ENCODE measurements at places on chromosomes 5 and 9.

DNA sequence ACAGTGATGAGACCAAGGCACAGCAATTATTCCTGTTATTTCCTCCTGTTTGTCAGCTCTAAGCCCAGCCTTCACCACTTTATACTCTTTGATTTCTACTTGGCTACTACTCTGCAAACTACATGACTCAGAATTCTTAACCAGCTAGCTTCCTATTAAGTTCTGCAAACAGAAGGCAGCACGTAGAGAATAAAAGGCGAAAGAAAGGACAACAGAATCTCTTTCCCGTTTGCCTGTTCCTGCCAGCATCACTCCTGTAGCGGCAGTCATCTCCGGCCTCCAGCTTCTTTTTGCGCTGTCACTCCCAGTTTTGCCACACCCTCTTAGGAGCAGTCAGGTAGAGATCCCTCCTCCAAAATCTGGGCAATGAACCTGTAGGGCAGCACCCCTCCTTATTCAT is 29.9 kb downstream of the DPYSL3 start:
- no peak for DNase-seq

GRCh38 chr5:21791304-21791703 is 1061.8 kb downstream of the CDH12 start:
- no peak for DNase-seq

- no peak for DNase-seq
Observed at GRCh38 chr5:176812269-176813259, 2.2 kb downstream of the UNC5A start.

DNA sequence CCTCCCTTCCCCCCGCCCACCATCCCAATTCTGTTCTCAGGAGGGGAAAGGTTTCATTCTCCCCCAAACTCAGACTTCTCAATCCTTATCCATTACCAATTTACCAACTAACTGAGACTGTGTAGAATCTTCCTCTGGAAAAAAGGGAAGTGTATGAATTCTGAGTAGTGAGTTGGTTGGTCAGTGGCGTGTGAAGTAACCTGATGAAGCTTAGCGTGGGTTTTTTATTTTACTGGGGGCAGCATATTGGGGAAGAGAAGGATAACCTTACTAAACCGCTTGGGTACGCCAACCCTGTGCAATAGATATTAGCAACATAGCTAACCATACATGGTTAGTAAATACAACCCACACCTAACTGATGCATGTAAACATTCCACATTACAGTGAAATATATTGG is 1.1 kb upstream of the DNAJC21 start:
- no peak for DNase-seq

- DNase-seq = no peak
Observed at GRCh38 chr9:133918111-133918813, 73.9 kb downstream of the VAV2 start.

DNA sequence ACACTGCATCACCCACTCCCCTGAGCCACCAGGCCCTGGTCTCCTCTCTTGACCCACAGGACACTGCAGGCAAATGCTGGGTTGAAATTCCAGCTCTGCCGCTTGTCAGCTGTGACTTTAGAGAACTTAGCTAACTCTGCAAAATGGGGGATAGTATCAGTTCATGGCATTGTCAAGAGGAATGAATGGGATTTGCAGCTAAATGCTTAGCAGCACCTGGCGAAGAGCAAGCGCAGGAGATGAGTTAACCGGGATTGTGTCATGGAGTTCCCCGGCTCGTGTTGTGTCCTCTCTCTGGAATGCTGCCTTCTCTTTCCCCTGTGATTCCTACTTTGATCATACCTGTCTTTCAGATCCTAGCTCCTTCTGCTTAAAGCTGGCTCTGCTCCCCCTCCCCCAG is 67.1 kb downstream of the DAB2IP start:
- no peak for DNase-seq

GRCh38 chr9:76373784-76374474 is 20.3 kb downstream of the RFK start:
- DNase-seq = no peak

DNA sequence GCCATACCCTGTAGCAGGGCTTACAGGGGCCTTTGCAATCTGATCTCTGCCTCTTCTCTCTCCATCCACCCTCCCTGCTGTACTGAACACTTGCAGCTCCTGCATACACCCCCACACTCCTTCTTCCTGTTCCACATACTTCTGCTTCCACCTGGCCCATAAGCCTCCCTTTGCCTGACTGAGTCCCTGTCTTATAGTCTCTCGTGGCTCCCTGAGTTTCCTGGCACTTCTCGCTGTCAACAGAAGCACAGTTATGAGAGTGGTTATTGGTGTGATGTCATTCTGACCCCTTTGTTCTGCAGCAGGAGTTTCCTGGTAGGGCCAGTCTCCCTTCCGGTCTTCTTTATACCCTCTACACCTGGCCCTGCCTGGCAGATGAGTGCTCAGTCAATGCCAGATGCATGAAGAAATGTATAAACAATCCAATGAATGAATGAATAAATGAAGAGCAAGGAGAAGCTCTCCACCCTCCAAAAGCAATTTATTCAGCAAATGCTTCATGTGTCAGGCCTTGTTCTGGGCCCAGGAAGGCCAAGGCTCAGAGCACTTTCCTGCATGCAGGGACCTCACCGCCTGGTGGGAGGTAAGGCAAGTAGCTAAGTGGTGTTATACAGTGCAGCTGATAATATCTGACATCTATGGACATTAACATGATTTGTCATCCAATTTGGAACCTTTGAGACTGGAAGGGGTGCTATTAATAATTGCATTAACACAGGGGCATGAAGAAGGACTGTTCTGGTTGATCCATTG is 20.5 kb upstream of the CSF1R start:
- DNase-seq = no peak

- no peak for DNase-seq
Observed at GRCh38 chr5:155342956-155343355, 329.4 kb downstream of the KIF4B start.

- no peak for DNase-seq
Observed at GRCh38 chr9:6811436-6811835, 53.7 kb downstream of the KDM4C start.

DNA sequence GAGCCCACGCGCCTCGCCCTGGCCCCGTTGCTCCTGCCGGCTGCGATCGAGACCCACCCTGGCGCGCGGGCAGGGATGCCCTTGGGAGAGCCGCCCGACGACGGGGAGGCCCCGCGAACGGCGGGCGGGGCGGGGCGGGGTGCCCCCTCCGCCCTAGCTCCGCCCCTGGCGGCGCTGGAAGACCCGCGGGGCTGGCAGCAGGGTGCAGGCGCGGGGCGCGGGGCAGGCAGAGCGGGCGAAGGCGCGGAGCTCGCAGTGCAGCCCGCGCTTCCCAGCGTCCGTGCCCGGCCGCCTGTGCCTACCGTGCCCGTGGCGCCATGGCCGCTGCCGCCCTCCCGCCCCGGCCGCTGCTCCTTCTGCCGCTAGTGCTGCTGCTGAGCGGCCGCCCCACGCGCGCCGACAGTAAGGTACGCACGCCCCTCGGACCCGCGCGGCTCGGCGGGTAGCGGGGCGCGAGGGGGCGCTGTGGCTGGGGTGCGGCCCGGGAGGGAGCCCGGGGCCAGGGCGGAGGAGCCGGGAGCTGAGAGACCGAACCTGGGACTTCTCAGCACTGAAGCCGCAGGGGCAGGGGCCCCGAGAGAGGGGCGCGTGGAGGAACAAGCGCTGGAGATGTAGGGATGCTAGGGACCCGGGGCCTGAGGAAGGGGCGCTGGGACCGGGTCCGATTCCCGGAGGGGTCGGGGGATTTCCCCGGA is at the start of gene OLFML2A:
TSS of gene OLFML2A (plus strand) at position 180 of the 695 bp plus-strand sequence. CDS start at position 318, 138 bp downstream.
- DNase-seq = no peak

DNA sequence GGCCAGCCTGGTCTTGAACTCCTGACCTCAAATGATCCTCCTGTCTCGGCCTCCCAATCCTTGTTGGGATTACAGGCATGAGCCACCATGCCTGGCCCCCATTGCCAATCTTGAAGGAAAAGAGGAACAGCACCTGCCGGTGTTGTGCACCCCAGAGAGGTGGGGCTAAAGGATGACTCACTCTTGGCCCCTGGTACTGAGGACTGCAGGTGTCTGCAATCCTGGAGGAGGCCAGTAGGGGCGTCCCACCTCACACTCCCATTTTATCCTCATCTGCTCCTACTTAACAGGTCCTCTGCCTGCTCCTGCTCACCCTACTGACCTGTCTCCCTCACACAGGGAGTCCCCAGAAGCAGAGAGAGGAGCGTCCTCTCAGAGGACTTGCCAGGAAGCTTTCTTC is 390.4 kb downstream of the ARHGEF28 start:
- no peak for DNase-seq

DNA sequence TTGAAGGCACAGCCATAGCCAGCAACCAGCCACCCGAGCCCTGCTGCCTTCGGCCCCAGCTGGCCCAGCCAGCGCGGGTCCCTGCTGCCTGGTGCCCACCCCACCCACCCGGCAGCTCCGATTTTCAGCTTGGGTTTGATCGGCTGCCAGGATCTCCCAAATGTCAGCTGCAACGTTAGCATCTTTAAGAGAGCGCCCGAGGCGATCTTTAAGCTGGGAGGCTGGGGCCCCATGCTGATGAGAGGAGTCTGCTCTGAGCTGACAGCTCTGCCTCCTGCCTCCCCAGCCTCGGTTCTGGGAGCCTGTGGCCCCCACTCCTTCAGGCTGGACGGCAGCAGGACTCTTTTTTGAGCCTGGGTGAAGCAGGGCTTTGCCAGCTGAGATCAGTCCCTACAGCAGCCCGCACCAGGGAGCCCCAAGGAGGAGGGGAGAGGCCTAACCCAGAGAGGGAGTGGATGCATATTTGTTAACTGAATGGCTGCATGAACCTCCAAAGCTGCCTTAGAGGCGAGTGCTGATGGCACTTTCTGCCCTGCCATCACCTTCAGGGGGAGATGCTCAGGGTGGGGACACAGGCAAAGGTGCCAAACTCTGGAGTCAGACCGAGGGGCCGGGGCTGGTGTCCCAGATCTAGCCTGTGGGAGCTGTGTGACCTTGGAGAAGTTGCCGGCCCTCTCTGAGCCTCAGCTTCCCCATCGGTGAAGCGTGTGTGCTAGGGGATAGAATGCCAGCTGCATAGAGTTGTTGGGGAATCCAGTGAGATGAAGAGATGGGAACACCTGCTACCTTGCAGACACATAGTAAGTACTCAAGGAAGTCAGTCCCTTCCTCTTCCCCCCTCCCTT is 165.5 kb downstream of the C9orf50 start:
- DNase-seq = no peak

GRCh38 chr5:159503236-159503635 is 172.9 kb upstream of the IL12B start:
- no peak for DNase-seq

- no peak for DNase-seq
Observed at GRCh38 chr5:10562201-10563109, 1.4 kb upstream of the ANKRD33B start.

GRCh38 chr9:126299706-126300276 is 26.8 kb upstream of the MVB12B start:
- no peak for DNase-seq

GRCh38 chr5:116976767-116977166 is 402.1 kb upstream of the SEMA6A start:
- DNase-seq = no peak

DNA sequence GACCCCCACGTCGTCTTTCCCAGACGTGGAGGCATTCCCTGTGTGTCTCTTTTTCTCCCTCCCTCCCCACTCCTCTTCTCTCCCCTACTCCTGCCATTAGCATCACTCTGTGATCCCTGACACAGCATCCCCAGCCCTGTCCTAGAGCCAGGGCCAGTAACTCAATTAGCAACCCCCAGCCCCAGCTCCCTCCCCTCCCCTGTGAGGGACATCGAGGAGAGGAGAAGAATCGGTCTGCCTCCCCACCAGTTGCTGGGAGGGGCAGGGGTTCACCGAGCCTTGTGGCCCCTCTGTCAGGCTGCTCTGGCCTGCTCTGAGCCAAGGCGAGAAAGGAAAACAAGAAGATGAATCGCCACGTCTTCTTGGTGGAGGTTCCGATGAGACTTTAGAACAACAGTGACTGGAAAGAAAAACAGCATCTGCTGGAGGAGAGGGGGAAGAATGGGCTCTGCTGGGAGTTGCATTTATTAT is 123.1 kb downstream of the PAPPA start:
- DNase-seq = no peak

- DNase-seq = no peak
Observed at GRCh38 chr9:71637375-71637774, 130.9 kb downstream of the CEMIP2 start.

DNA sequence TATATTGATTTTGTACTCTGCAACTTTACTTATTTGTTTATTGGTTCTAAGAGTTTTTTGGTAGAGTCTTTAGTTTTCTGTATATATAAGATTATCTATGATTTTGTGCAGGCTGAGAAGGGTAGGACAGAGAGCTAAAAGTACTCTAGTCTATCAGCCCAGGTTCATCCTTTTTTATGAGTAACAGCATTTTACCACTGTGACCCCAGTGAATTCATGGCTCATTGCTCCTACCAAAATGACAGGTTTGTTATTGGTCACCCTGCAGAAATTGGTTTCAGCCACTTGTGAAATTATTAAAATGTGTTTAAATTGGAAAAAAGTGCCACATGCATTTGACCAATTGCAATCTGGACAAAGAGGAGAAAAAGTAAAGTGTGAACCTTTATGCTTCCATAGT is 421.4 kb upstream of the DAB2 start:
- DNase-seq = no peak

DNA sequence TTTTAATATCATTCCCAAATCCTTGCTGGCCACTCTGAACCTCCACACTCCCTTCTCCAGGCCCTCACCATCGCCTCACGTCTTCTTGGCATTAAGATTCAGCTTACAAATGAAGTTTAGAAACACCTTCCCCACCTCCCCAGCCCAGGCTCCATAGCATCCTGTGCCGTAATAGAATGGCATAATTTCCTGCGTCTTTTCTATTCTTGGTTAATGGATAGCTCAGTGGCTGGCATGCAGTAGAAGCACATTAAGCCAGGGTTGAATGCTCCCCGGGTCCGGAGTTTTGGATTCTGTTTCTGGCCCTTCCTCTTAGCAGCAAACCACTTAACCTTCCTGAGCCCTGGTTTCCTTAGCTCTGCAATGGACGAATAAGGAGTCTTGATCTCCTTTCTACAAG is 13.8 kb downstream of the WWC1 start:
- no peak for DNase-seq

All from cortex of kidney (tissue), 1 donor.